ENCODE measurements at places on chromosomes 7 and 10.

GRCh38 chr10:14552015-14552414 lies 221.3 kb upstream of the FRMD4A start:
- no peak for DNase-seq

DNA sequence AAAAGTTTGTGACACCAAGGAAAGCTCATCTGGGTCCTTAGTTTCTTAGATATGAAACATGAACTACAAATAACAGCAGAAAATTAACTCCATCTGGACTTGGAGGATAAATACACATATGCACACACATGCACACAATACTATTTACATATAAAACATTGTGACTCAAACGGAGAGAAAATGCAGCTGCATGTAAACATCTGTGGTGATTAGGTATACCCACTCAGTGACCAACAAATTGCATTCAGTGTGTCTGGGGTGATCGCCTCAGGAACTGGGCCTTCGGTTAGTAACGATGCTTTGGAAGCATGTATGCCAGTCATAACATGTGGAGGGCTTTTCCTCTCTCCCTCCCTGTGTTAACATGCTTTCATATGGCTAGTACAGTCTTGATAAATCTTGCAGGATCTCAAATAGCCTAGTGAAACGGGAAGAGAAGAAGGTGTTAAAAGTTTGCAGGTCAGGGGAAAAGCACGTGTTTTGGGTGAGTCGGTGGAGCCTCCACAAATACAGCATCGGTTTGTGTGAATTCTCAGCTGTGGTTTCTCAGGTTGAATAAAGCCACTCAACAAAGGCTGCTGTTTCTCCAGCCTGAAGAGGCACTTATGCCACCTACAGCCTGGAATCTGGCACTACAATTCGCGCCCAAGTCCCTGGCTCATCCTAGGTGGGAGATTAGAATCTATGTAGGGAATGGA lies 8.7 kb upstream of the GLRX3 start:
- no peak for DNase-seq

- DNase-seq = no peak
Observed at GRCh38 chr10:8331387-8331786, 276.9 kb downstream of the GATA3 start.

DNA sequence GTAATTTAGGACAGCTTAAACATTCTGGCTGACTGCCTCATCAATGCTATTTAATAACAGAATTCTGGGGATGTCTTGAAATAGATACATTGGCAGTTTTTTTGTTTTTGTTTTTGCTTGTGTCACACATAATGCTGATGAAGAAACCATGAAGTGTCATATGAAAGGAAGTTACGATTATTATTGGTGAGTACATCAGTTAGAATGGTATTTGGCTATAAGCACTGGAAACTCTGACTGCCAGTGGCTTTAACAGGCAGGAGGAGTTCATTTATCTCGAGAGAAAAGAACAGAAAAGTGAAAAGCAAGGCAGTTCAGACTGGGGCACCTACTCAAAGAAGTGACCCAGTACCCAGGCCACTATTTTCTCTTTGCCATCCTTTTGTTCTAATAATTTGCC lies 18.1 kb downstream of the LSM8 start:
- DNase-seq = no peak

DNA sequence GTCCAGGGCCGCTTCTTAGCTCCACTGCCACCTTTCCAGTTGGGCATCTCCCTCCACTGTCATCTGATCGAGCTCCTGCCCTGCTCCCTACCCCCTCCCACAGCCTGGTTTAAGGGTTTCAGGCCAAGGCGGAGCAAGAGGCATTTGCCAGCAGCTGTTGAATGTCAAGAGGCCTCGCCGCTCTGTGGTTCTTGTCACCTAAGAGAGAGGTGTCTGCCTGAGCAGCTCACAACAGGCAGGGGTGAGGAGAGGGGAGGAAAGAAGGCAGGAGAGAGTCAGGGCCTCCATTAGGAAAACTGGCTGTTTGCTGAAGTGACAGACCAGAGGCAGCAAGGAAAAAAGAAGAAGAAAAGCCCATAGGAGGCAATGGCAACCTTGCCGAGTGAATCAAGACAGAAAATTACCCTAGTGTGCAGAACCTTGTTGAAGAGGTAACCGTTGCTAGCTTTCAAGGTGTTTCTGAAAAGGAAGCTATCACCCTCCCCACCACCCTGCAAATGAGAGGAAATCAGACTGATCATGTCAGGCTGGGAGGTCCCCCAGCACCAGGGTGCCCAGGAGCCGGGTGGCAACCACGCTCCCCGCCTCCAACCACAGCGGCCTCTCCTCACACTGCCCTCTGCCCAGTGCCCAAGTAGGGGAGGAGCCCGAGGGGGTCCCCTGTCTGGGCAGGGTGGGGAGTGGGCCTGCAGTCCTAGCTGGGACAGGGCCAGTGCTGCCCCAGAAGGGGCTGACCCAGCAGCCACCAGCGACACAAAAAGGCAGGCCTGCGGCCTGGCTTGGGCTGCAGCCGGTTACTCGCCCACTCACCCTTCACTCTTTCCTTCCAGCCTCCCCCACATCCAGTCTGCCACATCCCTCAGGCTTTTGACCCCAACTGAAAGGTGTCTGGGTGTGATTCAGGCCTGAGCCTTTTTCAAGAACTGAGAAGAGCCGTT lies 7.1 kb downstream of the GATA3 start:
- no peak for DNase-seq

GRCh38 chr10:44968500-44969400 lies 9.1 kb downstream of the RASSF4 start:
- peak; percentile 84 for DNase-seq

GRCh38 chr10:22243321-22243720 lies 25.5 kb upstream of the EBLN1 start:
- DNase-seq = no peak

DNA sequence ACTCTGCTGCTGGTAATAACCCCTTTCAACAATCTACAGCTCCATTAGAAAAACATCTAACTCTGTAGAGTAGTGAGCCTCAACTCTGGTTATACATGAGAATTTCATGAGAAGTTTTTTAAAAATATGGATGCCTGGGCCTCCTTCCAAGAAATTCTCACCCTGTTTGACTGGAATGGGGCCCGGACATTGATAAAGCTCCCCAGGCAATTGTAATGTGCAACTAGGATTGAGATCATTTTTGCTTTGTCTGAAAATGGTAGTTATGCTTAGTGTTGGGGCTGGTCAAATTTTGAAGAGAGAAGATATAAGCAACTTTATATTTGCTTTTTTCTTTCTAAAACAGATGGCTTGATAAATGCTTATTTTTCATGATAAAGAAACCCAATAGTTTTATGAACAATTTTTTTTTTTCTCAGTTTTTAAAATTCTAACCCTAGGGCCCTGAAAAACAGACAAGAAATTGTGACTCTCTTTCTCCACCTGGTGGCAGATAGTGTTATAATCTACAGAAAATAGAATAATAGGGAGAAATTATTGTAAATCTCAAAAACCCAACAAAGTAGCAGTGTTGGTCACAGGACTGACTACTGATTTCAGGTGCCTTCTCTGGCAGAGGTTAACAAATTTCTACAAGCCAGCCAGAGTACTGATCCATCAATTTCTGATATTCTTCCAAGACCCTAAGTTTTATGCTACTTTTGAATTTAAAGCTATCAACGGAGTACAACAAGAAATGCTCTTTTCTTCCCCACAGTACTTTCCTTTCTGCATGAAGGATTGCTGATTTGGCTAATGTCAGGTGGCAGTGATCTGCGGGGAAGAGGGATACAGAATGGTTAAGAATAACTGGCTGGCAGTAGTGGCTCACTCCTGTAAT lies 174.8 kb downstream of the DKK1 start:
- no peak for DNase-seq

DNA sequence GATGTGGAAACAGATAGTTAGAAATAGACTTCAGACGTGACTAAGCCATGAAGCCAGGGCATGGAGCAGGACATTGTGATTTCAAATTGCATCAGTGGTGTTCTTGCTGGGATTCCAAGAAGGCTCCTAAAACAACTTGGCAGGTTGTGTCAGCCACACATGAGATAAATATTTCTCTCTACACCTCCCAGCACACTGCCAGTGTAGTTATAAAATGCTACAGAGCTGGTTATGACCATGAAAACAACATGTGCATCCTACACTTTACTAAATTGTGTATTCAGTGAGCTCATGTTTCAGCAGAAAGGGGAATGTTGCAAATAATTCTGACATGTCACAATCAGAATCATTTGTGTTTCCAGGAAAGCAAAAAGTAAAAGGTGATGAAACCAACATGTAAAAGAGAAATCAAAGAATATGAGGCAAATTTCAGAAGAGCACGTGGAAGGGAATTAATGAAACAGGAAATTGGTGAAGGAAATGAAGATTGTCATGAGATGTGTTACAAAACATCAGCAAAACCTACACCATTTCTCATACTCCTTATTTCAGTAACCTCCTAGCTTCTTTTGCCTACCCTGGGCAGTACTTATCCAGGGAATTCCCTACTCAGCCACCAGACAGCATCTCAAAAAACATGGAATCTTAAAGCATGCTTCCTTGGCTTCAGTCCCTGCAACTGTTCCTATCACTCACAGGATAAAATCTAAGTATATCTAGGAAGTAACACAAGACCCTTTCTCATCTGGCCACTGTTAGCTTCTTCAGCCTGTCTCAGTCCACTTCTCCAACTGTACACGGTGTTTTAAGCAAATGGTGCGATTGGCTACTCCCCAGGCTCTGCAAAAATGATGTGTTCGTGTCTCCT lies 5.8 kb upstream of the CYP3A7 start:
- no peak for DNase-seq

DNA sequence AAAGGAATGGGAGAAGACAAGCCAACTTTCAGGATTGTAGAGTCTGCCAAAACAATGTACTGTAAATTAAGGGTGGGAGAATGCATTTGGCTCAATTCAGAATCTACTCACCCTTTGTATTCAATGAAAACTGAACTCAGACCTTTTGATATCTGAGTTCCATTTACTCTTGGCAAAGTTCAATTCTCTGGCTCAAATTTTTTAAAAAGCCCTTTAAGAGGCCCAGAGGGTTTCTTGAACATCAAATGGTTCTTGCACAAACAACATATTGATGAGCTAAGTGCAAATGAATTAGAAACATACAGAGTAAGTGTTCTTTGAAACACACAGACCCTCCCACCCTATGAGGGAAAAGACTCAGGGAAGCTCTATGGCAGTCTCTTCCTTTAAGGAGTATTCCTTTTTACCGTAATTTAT lies 5.2 kb upstream of the XPNPEP1 start:
- no peak for DNase-seq

- DNase-seq = peak; percentile 51
Observed at GRCh38 chr10:124590216-124591122, 128.8 kb downstream of the LHPP start.

GRCh38 chr7:100072462-100072861 lies 9.1 kb downstream of the ZNF3 start:
- DNase-seq = no peak

DNA sequence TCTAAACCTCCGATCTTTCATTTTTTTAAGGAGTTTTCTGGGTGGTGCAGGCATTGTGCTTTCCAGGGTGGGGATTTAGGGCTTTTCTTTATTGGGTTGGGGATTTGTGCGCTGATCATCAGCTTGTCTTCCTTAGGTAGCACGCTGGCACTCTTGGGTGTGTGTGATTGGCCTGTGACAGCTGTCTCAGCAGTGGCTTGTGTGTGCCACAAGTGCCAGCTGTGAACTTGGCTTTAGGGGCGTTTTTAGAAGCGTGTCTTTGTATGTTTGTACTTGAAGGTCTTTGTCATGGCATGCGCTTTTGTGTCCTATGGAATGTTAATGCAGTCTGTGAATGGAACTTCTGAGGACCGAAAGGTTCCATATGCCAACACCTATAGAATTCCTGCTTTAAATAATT lies 788 bp downstream of the AKAP9 start:
- no peak for DNase-seq

DNA sequence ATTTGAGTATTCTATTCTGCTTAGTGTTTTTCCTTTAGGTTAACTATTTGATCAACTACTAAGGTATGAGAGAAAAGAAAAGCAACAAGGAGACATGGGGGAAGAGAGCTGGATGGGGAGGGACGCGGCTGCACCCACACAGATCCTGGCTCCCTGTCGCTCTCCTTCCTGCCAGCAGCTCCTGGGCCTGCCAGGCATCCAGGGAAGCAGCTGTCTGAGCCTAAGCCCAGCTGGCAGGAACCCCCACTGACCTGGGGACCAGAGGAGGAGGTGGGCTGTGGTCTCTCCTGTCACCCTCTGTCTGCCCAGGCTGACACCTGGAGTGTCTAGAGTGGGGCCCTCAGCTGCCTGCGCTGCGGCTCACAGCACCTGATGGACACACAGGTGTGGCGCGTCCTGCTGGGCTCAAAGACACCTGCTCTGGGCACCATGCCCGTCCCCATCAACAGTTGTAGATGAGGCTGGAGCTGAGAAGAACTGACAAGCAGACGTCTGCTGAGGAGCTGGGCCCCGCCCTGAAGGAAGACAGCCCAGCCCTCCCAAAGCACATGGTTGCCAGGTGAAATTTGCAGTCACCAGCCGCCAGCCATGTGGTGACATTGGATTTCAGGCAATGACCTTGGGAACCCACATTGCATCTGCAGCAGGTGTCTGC lies 207.9 kb downstream of the PLXNA4 start:
- DNase-seq = no peak

DNA sequence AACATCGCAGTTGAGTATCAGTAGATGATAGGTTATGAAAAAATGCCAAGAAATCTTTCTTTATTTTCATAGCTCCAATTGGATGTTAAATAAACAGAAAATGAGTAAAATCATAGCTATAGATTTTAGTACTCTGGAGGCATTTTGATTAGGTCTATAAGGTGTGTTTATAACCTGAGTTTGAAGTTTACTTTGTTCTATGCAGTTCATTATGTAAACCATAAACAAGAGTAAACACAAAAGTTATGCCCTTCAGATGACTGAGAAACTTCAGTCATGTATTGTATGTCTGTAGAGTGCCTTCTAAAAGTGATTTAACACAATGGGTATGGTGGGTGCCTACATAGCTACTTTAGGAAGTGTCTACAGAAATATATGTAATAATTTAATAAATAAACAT lies 13.6 kb downstream of the FOXP2 start:
- DNase-seq = no peak

DNA sequence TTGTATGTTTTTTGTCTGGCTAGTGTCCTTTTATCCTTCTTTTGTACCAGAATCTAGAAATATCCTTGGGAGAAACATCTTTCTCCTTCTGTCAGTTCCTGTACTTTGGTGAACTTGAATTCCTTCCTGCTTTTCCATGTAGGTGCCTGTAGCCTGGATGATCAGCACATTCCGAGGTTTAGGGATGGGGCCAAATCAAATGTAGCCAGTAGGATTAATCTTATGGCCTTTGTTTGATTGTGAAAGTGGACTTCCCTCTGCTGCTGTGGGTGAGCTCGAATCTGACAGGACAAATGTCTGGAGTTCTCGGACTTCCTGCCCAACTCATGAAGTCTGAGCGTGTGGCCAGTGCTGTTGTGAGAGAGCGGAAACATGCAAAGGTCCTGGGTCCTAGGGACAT lies 33.2 kb upstream of the NAMPT start:
- no peak for DNase-seq

GRCh38 chr10:32132357-32132946 lies 76.2 kb upstream of the KIF5B start:
- no peak for DNase-seq

- no peak for DNase-seq
Observed at GRCh38 chr10:119655566-119656001, 4.4 kb downstream of the BAG3 start.

GRCh38 chr7:90850471-90850870 lies 254.3 kb downstream of the CDK14 start:
- no peak for DNase-seq
